T-cell (primary cell): ENCODE measurements at places on chromosomes 5 and 9. TPM values are rescaled to one million over a fixed set of nuclear protein-coding genes. Genes with fewer than 3 reads are reported as not detected.
A peak's percentile ranks its signal among the peaks of the same experiment; 100 is the strongest.

ADAMTS16 gene
- total RNA-seq = not detected

- H3K27ac ChIP-seq = no peak overlapping the region
- H3K4me3 ChIP-seq = no peak overlapping the region
- no peaks in the 10 kb centered on the region for H3K27me3 ChIP-seq
These were observed 512.2 kb upstream of the ADAMTS16 start for GRCh38 chr5:4627929-4628328.

DEPDC1B gene
- 0.44 TPM for total RNA-seq

GRCh38 chr5:137752905-137753690 lies 1.1 kb downstream of the HNRNPA0 start:
- DNase-seq = peak; percentile 31
- peak overlapping the region; percentile 100 for H3K27ac ChIP-seq
- no peaks in the 10 kb centered on the region for H3K27me3 ChIP-seq
- peaks cover 26% of the 10 kb centered on the region for H3K4me1 ChIP-seq

DNA sequence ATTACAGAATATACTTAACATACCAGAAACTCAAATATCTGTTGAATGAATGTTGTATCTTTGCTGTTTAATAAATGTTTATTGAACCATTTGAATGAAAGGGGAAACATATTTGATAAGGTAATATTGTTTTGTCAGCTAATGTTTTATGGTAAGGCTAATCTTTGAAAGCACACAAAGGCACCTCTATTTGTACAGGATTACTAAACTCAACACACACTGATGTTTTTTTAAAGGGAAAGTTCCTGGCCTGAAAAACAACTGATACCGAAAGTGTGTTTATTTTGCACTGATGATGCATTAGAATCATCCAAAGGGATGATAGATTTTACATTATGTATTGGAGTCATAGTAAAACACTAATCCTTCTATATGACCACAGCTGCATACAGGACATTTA lies 82.5 kb downstream of the ADCY2 start:
- no peak overlapping the region for H3K27ac ChIP-seq
- H3K4me3 ChIP-seq = no peak overlapping the region
- H3K4me1 ChIP-seq = no peaks in the 10 kb centered on the region
- H3K36me3 ChIP-seq = no peaks in the 10 kb centered on the region

DNA sequence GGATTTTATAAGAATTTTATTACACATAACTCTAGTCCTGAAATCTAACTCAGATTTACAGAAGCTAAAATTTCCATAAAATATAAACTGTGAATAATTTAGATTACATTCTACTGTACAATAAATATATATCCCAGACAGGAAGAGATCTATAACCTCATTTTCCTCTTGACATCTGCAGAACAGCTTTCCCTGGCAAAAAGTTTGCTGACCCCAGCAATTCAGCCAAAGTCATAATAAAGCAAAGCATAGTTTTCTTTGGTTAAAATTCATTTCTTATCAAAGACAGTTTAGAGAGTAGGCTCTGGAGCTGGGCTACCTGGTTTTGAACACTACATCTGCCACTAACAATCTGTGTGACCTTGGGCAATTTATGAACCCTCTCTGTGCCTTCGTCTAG lies 372.5 kb downstream of the CAAP1 start:
- no peak overlapping the region for H3K27ac ChIP-seq
- H3K4me1 ChIP-seq = no peaks in the 10 kb centered on the region
- H3K27me3 ChIP-seq = no peaks in the 10 kb centered on the region
- DNase-seq = no peak
- H3K36me3 ChIP-seq = no peaks in the 10 kb centered on the region
- H3K4me3 ChIP-seq = no peak overlapping the region

GRCh38 chr9:104745852-104746251 lies 1.6 kb upstream of the NIPSNAP3A start:
- H3K27ac ChIP-seq = no peak overlapping the region
- no peak overlapping the region for H3K4me3 ChIP-seq
- no peak for DNase-seq
